Mammary epithelial cell (primary cell): ENCODE measurements at places on chromosomes 1 and 21.

- DNase-seq: no peak
Observed at GRCh38 chr1:212074313-212074712, 38.8 kb downstream of the DTL start.

DNA sequence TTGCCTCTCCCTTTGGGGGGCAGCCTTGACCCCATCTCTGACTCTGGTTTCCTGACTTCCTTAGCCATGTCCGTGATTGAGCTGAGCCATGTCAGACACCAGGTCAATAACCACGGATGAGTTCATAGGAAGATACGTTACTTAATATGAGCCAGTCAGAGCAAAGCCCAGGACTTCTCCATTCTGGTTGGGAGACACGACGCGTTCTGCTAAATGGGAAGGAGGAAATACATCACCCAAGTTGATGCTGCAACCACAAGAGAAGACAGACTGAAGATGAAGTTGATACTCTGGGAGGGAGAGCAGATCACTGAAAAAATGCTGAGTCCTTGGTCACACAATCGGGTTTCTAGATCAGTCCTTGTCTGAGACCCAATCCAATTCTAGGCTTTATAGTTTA is 90.9 kb downstream of the MATN1 start:
- DNase-seq: no peak

DNA sequence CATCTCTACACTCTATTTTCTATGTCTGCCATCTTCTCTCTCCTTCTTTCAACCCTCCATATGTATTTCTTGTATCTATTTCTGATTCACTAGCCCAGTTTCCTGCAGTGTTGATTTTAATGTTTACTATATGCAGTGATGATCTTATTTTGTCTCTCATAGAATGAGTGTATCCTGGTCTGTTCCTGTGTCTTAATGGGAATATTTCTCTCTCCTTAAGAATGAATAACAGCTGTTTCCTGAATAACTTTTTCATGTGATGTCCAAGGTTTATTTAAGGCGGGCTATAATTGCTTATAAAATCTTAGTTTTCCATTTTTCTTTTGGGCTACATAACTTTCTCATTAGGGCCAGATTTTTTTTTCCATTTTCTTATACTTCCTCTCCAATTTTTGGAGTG is 144.5 kb downstream of the C1orf21 start:
- DNase-seq: no peak

GRCh38 chr1:161119092-161119903 is 1.4 kb downstream of the NIT1 start:
- DNase-seq: peak; percentile 87

- no peak for DNase-seq
Observed at GRCh38 chr1:41396084-41396483, 34.9 kb downstream of the FOXO6 start.

DNA sequence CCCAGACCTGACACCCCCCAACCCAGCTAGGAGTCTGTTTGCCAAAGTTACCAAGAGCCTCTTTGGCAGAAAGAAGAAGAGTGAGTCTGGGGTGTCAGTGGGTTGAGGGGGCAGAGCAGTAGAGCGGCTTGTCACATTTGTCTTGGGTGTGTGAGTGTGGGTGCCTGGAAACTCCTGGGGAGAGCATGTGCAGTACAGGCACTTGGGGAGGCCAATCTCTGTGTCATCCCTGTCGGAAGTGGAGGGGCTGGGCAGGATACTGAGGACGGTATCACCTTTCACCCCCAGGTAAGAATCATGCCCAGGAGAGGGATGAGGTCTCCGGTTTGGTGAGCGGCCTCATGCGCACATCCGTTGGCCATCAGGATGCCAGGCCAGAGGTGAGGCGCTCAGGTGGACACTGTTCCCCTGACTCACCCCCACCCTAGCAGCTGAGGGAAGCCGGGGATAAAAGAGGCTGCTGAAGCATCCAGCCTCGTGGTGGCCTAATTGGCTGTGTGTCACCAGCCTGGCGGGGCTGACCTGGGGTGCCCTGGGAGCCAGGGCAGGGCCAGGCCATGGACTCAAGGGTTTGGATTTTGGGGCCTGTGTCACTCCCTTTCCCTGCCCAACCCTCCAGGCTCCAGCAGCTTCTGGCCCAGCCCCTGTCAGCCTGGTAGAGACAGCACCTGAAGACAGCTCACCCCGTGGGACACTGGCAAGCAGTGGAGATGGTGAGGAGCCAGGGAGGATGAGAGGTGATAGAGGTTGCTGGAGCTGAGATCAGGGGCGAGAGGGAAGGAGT is 3.3 kb downstream of the PLK3 start:
- no peak for DNase-seq

- DNase-seq: no peak
Observed at GRCh38 chr1:17984583-17984982, 123.0 kb upstream of the IGSF21 start.

- no peak for DNase-seq
Observed at GRCh38 chr1:158354255-158354654, 561 bp downstream of the CD1E start.

DNA sequence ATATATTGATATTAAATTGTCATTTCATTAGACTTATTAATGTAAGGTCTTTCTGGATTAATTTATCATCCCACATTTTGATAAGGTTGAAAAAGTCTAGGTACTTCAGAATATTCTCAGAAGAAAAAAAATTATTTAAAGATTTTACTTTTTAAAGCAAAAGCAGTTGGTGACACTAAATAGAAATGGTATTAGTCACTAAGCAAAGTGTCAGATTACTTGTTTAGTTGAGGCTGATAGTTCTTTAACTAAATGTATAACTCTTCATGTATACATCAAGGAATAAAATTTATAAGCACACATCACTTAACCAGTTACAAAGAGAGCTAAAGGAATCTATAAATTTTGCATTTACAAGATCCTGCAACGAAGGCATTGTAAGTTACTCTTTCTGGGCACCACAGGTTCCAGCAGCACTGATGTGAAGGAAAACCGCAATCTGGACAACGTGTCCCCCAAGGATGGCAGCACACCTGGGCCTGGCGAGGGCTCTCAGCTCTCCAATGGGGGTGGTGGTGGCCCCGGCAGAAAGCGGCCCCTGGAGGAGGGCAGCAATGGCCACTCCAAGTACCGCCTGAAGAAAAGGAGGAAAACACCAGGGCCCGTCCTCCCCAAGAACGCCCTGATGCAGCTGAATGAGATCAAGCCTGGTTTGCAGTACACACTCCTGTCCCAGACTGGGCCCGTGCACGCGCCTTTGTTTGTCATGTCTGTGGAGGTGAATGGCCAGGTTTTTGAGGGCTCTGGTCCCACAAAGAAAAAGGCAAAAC is 101.1 kb downstream of the ADARB1 start:
- no peak for DNase-seq

DNA sequence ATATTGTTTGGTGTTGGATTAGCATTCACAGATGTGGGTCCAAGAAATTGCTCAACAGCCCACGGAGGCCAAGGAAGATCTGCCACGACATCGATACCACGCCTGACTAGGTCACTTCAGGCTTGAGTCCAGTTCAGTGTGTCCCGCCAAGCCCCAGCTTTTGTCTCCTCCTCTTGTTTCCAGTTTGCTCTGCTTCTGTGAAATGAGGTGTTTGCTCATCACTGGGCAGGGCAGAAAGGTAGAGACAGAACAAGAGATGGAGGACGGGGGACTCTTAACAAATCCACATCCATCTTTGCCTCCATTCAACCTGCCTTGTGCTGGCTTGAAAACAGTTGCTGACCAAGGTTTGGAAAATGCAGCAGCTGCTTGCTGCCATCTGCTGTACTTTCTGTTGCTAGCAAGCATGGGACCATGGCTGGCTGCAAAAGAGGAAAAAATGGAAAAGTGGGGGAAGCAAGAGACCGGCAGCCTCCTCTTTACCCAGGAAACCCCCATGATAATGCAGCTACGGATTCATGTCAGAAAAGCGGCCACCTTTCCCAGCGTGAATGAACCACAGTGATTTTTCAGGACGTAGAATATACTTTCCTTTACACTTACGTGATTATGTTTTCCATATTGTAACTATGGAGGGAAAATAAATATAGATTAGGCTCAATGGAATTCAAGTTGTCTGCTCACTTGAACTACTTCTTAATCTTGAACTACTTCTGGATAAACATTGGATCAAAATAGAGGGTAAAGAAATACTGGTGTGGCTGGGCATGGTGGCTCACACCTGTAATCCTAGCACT is 80.2 kb upstream of the GREM2 start:
- DNase-seq: no peak

GRCh38 chr21:26185021-26185420 is 14.5 kb upstream of the APP start:
- no peak for DNase-seq
